ENCODE measurements at places on chromosomes 5 and 9.

GRCh38 chr5:74184649-74185048, 455.9 kb downstream of the ENC1 start:
- DNase-seq = no peak

- no peak for DNase-seq
Measured at GRCh38 chr9:28542928-28543327, 969.6 kb upstream of the C9orf72 start.

DNA sequence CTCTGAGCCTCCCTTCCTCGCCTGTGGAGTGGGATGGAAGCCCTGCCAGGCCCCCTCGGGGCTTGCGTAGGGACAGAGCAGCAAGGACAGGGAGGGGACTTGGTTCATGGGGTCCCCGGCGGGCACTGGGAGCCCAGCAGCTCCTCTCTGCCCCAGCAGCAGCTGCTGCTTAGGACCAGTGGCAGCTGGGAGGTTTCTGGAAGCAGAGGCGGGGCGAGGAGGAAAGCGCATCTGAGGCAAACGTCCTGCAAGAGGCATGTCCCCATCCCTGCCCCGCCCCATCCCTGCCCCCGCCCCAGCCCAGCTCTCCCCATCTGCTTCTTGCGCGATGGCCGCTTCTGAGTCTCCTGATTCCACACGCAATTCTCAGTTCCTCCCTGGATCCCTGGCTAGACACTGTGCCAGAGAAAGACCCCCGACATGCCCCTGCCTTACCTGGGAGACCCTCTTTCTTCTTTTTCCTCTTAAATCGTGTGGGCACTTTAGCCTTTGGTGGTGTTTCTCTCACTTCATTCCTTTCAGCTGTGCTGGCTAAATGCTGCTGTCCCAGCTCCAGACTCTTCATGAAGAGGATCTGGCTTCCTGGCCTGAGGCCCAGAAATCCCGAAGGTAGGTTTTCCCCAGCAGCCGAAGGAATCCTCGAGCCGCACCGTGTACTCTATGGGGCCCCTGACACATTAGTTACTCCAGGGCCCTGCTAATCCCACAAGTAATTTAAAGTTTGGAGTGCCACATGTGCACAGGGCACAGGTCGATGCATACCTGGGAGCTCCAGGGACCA, 4.4 kb upstream of the OR2S2 start:
- no peak for DNase-seq

DNA sequence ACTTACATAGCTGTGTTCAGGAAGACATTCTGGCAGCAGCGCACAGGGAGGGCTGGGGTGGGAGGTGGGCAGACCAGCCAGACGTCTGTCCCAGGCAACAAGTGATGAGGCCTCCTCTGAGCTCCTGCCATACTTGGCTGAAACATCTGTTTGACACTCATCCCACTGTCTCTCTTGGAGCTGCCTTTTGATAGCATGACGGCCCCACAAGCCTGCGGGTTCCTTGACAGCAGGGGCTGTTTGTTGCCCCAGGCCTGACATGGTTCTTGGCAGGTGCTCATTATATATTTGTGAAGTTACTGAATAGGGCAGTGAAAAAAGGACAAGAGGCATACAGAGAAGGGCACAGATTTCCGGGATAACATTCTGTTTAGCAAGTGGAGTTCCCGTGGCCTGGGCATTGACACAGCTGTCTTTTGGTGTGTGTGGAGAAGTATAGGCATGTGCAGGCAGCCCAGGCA, 22.2 kb upstream of the B4GALT1 start:
- no peak for DNase-seq

DNA sequence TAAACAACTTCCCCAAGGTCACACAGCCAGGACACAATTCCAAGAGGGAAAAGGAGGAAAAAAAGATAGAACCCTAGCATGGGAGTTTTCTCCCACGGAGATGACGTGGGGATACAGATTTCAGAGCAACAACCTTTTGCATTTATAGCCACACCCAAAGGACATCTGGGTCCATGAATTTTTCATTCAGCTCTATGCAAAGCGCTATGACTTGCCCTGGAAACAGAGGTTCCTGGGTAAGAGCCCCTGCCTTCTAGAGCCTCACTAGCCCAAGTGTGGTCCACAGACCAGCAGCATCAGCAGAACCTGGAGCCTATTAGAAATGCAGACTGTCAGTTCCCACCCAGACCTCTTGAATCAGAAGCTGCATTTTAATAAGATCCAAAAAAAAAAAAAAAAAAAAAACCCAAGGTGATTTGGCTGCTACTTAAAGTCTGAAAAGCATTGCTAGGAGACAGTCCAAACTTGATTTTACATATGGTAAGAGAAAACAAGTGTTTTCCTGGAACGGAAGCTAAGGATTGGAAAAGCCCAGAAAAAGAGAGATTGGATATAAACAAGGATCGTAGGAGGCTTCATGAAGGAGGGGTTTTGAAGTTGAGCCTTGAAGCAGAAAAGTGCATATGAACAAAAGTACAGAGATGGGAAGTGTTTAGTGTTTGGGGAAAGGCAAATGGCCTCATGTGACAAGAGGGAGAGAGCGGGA, 17.6 kb upstream of the ADAM19 start:
- no peak for DNase-seq

DNA sequence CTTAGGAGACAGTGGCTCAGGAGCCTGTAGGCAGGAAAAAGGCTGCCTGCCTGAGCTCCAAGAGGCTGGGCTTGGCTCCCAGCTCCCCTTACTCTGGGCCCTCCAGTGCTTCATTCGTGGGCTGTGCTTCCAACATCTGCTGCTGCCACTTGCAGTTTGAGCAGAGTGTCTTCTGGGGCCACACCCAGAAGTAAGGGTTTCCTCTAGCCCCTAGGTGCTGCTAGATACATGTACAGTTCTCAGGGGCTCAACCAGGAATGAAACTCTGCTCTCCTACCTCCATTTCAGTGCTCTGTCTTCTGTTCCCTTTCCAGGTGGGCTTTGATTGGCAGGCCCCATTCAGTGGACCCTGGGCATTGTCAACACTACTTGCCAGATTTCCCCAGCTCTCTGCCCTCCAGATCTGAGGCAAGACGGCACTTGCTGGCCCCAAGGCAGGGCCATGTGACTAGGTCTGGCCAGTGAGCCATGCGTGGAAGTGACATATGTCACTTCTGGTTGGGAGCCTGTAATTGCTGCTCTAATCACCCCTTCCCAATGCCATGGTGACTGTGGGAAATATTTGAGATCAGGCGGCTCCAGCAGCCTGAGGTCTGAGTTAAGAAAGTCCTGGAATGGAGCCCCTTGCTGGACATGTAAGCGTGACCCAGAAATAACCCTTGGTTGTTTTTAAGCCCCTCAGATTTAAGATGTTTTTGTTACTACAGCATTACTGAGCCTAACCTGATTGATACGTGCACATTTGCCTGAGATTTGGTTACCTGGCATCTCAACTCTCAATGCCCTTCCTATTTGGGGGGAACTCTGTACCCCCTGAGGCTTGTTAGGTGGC, 9.4 kb upstream of the BOD1 start:
- DNase-seq = no peak

GRCh38 chr5:94674490-94675382, 56.3 kb downstream of the SLF1 start:
- DNase-seq = no peak

DNA sequence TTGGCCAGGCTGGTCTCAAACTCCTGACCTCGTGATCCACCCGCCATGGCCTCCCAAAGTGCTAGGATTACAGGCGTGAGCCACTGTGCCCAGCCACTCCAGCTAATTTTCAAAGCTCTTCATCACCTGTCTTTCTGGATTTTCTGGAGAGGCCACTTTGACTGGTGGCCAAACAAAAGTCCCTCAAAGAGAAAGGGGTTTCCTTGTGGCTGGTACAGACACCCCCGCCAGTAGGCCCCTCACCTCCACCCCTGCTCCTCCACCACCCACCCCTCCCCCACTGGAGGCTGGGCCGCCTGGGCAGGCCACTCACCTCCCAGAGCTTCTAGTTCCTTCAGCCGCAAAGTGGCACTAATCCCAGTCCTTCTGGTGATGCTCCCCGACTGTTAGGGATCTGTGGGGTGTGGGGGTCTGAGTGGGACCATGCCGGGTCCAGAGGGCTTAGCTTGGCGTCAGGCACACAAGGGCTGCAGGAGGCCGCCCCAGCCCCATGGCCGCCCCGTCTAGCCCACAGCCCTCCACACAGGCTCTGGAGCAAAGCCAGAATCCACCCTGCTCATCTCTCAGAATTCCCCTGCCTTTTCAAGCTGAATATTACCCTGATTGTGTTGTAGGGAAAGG, 182.0 kb upstream of the IER5L start:
- no peak for DNase-seq

DNA sequence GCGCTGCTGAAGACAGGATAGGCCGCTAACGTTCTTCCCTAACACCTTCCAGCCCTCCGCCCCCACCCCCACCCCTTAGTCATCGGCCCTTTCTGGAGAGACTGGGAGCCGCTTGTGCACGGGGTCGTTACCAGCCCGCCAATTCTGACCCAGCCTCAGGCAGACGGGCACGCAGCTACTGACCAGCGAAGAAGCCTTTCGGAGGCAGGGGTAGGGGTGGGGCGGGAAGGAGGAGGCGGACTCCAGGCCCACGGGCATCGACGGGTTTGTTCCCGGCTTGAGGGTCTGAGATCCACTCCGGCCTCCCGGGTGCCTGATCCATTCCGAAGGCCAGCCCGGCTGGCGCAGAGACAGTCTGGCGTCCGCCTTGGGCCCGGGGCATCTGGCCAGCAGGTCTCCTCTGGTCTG, 729 bp upstream of the HAND1 start:
- DNase-seq = no peak

GRCh38 chr5:83222906-83223305, 145.6 kb downstream of the XRCC4 start:
- DNase-seq = no peak

DNA sequence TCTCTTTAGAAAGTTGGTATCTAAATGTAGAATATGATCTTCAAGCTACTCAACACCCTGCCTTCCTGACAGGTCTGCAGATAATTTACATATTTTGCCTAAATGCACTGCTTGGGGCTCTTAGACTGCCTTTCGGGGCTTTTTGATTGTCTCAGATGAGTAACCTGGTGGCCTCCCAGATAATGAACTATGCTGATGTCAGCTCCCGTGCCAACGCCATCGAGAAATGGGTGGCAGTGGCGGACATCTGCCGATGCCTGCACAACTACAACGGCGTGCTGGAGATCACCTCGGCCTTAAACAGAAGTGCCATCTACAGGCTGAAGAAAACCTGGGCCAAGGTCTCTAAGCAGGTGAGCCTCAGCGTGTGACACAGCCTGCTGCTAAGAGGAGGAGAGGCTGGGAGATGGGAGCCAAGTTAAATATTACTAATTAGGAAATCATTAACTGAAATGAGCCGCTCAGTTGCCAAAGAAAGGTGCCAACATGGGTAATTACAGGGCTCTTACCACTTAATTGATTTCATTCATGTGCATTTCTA, 20.8 kb upstream of the CKMT2 start:
- DNase-seq = no peak

GRCh38 chr9:5440426-5440825, 2.7 kb upstream of the PLGRKT start:
- DNase-seq = no peak

GRCh38 chr9:85541876-85542275, 199.9 kb downstream of the AGTPBP1 start:
- no peak for DNase-seq

- DNase-seq = no peak
Measured at GRCh38 chr9:14316602-14317300, 2.8 kb upstream of the NFIB start.

GRCh38 chr9:89309608-89310474, 1.2 kb upstream of the CKS2 start:
- DNase-seq = no peak

GRCh38 chr5:181235323-181235688, 8.4 kb downstream of the RACK1 start:
- DNase-seq = no peak

DNA sequence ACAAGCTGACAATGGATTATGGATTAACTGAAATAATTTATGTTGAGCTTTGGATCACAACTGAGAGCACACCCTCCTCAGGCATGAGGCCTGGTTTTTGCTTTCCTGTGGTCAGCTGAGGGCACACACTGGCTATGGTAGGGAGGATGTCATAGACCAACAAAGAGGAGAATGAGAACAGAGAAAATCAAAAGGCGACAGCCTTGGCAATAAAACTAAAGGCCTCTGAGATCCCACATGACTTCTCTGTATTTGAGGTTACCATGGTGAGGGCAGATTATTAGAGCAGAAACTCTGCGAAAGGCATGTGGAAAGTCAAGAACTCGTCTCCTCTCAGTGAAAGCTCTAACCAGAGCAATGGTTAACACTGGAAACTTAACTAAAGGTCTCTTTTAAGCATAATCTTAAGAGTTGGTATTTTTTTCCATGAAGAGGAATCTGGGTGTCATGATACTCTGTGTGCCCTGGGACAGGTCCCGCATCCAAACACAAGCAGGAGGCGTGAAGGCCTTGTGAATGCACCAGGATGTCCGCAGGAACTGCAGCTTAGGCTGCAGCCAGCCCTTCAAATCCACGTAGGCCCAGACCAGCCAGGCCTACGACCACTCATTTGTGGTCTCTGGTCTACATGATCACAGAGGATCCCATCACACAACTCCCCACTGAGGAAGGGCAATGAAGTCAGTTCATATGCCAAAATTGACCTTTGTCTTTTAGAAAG, 12.4 kb upstream of the MEIKIN start:
- no peak for DNase-seq

- DNase-seq = no peak
Measured at GRCh38 chr5:50855001-50855400, 188.6 kb downstream of the PARP8 start.

DNA sequence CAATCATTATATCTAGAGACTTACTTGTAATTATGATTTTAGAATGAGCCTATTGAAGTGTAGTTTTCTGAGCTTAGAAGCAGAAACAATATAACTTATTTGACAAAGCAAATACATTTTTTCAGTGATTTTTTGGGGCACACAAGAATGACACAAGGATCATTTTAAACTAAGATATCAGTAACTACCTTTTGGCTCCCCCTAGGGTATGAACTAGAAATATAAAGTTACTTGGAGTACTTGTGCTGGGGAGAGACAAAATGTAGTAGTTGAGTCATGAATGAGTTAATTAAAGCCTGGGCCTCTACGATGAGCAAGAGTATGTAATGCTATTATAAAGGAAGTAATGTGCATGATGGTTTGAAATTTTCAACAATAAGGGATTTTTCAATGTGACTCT, 1244.1 kb upstream of the ACO1 start:
- no peak for DNase-seq

GRCh38 chr5:40521925-40522324, 157.8 kb upstream of the PTGER4 start:
- no peak for DNase-seq

GRCh38 chr9:22030101-22030598, 21.0 kb upstream of the CDKN2B start:
- DNase-seq = no peak

GRCh38 chr9:114655689-114656088, 1.9 kb downstream of the TEX53 start:
- DNase-seq = no peak

DNA sequence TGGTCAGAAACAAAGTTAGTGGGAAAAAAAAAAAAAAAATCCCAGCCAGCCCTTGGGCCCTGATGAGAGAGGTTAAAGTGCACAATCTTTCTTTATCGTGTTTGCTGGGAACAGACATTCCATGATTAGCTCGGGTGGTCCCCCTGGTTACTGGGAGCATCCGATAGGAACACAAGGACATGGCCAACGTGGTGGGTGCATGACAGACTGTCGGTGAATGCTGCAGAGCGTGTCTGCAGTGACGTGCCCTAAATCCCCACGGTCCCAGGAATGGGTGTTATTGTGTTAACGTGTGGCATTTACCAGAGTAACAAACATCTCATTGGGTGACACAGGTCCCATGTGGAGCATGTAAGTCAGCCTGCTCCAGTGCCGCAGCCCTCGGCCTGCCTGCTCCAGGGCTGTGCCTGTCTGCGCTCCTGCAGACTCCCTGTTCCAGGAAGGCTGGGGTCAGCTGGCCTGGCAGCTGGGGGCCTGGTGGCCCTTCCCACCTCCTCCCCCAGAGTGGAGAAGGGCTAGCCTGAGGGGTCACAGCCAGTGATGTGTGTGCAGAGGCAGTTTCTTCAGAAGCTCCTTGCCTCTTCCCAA, 34.3 kb upstream of the TBC1D2 start:
- no peak for DNase-seq
